ENCODE measurements at places on chromosomes 2 and 18.

DNA sequence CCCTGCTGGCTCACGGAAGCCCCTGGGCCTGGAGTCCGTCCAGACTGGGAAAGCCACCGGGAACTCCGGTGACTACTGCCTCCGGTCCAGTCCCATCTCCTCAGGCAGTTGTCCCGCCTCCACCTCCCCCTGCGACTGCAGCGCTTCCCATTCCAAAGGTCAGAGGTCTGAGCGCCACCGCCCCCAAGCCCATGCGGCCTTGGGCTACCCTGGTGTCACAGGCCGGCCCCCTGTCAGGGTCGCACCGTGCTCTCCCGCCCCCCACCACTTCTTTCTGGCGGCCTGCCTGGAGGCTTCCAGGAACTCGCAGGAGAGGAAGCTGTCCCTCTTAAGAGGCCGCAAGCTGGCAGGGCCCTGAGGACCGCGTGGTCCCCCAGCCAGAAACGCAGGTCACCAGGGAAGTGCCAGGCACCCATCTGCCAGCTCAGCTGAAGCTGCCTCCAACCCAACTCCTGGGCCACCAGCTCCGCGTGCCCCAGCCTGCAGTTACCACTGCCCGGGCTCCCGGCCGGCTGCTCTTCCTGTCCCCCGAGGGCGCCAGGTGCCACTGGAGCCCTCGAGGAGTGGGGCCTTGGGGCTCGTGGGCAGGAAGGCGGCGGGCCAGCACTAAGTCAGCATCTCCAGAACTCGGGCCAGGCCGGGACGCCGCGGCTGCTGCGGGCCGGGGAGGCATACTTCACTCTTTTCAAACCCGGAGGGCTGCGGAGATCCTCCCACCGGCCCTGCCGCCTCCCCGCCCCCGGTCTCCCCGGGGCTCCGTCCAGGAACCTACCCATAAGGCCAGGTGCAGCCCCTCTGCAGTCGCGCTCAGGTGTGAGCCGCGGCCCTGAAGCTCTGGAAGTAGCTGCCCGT, 83.3 kb upstream of the POMC start:
- no peak for DNase-seq

GRCh38 chr18:10476338-10476791, 21.9 kb downstream of the APCDD1 start:
- DNase-seq: no peak

DNA sequence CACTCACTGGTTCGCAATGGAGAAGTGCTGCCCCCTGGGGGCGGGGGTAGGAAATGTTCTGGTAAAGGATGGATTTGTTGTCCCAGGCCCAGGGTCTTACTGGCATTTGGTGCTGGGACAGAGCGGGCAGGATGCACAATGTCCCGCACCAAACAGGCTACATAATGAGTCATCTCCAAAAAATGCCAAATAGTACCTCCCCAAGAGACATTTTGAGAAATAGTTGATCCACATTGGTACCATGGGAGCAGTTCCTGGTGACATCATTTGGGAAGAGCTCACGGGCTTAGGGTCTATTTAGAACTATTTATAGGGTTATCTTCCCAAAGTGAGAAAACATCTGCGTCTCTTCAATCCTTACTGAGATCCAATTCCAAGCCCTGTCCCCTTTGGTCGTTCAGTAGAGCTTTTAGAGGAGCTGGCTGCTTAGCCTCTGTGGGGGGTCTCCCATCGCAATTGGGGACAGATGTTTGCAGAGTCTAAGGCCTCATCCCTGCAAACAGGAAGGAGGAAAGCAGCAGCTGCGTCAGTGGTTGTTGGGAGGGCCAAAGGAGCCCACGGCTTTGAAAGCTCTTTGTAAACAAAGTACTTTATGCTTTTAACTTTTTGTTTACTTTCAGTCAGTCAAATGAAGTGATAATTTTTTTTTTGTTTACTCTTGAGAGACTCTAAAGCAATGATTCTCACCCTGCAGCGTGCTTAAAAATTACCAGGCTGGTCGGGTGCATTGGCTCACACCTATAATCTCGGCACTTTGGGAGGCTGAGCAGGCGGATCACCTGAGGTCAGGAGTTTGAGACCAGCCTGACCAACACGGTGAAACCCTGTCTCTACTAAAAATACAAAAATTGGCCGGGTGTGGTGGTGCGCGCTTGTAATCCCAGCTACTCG, 49.3 kb downstream of the GREB1 start:
- no peak for DNase-seq

DNA sequence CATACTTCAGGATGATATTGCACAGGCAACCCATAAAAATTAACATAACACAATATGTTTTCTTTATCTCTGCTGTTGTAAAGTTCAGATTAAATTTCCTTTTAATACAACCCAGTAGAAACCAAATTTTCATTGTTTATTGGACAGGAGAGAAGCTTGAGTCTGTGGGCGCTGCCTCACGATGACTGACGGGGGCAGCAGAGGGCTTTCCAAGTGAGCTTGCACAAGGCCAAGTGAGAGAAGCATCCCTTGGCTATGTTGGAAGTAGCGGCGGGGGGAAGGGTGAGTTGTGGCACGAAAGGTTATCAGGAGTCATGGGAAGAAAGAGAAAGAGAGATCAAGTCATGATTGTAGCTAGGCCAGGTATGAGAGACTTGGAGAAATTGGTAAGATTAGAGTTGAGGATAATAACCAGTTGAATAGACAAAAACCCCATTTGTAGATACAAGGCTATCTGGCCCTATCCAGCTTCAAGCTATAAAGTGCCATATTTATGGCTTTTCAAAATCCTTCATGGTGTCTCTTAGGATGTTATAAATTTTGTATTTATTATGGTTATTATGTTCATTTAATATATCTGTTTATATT, 413.7 kb upstream of the FAM98A start:
- DNase-seq: peak; percentile 28

DNA sequence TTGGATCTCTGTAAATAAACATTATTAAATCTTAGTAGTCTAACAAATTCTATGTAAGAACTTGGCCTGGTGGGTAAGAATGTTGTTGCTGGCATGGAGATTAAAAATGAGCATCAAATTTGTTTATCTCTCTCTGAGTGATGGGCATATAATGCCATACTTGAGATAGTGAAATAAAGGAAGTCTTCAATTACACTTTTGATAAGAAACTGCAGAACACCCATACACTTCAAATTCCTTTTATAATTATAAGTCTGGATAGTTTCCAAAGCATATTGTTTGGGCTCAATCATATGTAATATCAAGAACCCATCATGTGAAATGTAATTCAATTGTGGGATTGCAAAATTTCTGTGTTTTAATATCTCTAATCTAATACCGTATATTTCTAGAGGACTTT, 47.4 kb upstream of the PARD3B start:
- DNase-seq: no peak

- DNase-seq: no peak
These were observed 2.4 kb downstream of the CWC22 start for GRCh38 chr2:180004731-180005130.

Data from NCI-H1048 (cell line).